ENCODE measurements at places on chromosomes 5 and 9.

DNA sequence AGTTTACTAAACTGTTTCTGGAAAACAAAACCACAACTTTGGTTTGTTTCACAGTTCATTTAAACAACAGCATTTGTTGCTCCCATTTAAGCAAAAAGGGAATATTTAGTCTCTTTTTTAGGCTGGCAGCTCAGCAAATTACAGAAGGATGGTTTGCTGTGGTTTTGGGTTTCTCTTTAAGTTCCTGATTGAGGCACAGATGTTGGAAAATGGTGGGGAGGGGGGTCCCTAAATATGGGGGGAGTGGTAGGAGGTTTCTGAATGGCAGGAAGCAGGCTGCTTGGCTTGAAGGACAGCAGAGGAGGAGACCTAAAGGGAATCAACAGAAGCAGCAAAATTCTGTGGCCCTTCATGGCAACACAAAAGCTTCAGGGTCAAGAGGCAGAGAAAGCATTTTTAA, 263.4 kb downstream of the ZSWIM6 start:
- DNase-seq, result no peak

GRCh38 chr5:73170522-73170921, 2.5 kb upstream of the TMEM174 start:
- no peak for DNase-seq

DNA sequence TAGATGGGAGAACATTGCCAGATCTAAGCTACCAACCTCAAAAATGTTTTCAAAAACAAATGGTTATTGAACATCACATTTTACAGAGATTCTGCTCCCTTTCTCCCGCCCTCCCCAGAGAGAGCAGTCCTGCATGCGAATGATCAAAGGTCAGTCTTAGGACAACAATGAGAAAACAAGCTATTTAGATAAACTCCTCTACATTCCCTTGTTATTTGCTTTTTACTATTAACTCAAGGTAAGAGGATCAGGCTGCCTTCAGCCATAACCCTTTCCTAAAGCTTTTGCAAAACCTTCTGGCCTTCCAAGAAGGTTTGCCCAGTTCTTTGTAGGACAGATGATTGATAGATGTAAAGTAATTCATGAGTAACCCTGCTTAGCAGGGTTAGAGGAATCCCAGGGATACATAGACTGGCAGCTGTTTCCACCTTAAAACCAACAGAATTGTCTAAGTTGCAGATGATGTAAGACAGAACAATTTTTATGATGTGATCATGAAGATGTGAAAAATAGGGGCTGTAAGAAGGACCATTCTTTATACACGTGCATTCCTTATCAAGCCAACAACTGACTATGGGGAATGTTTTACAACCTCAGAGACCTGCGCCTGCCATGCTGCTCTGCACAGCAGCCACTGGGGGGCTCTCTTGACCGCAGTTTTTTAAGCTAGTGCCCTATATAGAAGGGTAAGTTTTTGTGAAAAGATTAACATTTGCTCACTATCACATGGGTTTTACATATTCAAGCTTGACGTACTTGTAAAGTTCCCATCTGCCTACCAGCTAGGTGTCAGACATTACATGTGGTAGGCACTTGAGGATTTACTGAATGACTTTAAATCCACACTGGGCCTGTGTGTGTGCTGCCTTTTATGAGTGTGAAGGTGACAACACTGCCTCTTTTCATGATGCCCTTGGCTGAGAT, 2.3 kb upstream of the ZNF782 start:
- DNase-seq, result peak; percentile 68

GRCh38 chr5:56301069-56301468, 67.9 kb upstream of the ANKRD55 start:
- no peak for DNase-seq

DNA sequence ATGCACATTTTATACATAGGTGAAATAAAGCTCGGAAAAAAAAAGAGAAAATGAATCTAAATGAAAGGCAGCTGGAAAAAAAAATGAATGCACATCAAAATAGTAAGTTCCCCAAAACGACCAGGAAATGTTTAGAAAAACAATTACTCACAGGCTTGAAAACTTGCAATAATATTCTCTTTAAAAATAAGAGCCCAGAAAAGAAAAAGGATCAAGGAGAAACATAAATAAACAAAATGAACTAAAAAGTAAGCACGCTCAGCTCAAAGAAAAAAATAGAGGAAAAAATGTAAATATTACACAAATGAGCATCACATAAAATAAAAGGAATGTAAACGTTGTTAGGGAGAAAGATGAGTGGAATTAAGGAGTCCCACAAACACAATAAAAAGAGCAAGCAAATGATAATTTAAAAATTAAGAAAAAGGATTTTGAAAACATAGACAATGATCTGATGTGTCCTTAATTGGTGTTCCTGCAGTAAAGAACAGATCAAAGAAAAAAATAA, 54.2 kb downstream of the SLC27A6 start:
- DNase-seq, result no peak

DNA sequence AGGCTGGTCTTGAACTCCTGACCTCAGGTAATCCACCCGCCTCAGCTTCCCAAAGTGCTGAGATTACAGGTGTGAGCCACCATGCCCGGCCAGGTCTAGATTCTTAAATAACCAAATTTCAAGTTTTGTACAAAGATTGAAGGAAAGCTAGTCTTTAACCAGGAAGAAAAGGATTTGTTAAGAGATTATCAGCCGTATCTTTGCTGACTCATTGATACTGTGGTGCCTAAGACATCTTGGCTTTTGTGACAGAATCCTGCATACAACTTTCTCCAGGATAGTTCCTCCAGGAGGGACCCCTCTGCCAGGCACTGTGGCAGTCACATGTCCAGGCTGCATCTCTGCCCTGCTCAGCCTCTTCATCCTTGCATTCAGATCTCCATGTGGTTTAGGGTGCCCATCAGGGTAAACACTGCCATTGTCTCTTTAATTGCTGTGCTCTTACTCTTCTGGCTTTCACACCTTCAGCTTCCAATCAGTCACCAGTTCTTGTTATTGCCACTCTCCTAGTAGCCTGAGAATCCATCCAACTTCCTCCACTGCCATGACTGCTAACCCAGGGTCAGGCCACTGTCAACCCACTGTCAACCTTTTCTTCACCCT, 10.0 kb downstream of the MAP3K1 start:
- DNase-seq, result no peak

DNA sequence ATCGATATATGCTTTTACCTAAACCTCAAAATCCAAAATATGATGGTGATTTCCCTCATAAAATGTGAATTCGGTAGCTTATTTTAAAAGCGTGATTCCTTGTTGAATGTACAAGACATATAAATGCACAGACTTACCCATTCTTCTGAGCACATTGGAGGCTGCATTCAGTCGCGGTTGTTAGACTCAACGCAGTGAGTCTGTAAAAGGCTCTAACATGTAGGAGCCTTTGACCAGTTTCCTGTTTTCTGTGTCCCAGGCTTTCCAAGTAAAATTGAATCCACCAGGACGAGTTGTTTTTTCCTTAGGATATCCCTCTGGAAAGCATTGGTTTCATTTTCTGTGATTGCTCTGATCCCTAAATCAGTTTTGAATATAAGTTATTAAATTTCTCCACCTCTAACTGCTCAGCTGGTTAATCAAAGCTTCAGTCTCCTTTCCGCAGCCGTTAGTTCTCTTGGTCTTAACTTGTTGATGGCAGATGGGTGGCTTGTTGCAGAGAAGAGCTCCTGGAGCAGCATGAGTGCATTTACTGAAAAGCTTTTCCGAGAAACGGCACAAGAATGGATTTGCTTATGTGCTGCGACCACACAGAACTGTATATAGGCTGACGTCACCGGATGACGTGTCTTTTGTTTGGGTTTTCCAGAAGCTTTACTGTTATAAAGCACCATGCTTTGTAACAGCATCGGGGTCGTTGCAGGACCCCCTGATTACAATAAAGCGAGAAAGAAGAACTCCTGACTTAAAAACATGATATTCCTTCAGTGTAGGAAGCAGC, at the start of gene LRRTM2:
LRRTM2 (minus strand) TSS at position 565 of the 781 bp plus-strand sequence; CDS start at position 141, 424 bp downstream.
- DNase-seq, result no peak

- no peak for DNase-seq
Measured at GRCh38 chr9:99425124-99425523, 203.0 kb downstream of the SEC61B start.

DNA sequence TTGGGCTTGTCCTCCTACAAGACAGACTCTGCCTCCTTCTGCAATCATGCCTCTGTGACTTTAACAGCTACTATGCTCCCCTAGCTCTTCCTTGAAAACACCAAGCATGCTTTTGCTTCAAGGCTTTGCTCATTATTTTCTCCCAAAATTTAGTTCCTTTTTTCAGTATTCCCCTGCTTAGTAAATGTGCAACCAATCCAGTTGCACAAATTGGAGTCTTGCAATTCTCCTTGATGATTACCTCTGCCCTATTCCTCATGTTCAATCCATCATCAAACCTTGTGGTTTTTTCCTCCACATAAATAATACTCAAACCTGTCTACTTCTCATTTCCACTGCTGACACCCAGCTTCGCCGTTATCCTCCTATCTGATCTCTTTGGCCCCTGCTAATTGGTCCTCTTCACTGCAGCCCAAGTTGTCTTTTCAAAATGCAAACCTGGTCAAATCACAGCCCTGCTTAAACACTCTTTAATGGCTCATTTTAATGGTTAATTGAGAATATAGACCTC, 296.3 kb downstream of the CWC27 start:
- DNase-seq, result no peak

- no peak for DNase-seq
Measured at GRCh38 chr5:172800088-172800551, 29.1 kb upstream of the DUSP1 start.

DNA sequence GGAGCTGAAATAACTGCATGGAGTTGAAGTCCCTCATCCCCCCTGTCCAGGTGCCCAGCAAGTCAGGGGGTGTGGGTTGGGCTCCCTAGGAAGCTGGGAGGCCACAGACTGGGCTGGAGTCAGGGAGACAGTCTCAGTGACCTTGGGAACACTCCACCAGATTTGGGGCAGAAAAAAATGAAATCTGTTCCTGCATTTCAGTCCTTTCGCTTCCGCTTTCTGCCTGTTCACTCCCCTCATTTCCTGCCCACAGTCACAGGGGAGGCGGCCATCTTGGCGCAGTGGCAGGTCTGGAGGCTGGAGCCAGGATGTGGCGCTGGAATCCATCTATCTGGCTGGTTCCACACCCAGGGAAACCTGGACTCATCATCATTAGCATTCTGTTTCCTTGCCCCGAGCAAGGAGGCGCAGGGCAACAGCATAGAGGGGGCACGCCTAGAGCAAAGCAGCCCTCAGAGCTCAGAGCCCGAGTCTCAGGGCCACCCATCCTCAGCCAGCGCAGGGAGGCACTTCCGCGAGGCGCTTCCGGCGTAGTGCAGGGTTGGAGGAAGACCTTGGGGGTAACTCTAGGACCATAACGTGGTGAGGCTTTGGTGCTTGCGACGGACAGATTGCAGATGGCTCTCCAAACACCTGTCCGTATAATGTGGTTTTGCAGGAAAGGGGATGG, 86.2 kb upstream of the HSPA9 start:
- no peak for DNase-seq

DNA sequence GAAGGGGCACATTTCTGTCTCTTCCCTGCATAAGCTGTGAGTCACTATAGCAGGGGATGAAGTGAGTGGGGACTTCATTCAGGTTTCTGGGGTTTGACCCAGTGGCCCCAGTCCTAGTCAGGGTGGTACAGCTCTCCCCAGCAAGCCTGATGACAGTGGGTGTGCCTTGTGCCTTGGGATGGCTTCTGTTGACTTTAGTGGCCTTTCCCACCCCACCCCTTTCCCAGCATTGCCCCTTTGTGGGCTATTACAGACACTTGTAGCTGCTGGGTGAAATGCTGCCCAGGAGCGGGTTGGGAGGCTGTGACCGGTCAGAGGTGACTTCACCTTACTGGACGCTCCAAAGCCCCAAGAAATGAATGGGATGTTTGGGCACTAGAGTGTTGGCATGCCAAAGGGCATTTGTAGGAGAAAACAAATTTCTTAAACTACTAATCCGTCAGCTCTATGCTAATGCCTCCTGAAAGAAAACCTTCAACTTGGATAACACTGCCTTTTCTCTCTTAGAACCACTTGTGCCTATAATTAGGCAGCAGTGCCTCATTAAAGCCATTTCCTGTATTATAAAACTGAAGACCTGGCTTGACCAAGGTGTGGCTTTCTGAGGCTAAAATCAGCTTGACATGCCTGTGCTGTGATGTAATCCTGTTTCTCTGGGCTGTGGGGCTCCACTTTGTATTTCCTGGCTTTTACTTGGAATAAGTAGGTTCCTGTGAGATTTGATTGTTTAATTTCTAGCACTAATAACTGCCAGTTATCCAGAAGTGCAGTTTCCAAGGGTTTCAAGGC, 119.0 kb upstream of the SLC25A48 start:
- DNase-seq, result no peak

DNA sequence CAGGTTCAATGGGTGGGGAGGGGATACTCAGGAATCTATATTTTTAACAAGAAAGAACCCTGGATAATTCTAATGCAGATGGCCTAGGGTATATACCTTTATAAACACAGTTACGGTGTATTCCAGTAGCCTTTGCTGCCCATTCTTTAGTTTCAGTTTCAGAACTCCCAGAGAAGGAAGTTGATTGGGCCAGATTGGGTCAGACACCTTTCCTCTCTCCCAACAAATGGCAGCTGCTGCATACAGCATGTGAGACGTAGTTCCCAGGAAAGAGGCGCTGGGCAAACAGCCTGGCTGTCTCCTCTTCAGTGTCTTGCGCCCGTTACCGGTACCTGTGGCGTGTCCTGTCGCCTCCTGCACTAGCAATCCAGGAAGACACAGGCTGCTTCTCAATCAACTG, 20.4 kb downstream of the ACO1 start:
- no peak for DNase-seq

DNA sequence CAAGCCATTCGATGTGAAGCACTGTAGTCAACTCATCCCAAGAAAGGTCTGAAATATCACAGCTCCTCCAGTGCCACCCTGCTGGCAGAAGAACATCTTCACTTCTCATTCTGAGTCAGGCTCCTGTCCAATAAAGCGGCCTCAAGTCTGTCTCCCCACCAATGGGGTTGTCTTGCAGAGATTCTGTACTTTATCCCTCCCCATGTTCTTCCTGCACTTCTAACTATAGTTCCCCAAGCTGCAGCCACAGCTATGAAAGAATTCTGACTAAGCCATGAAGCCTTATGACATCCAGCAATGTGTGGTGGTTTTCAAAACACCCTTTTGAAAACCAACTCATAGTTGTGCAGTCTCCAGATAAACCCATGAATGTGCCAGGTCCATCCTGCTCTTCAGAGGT, 6.8 kb downstream of the MACROH2A1 start:
- peak; percentile 24 for DNase-seq

DNA sequence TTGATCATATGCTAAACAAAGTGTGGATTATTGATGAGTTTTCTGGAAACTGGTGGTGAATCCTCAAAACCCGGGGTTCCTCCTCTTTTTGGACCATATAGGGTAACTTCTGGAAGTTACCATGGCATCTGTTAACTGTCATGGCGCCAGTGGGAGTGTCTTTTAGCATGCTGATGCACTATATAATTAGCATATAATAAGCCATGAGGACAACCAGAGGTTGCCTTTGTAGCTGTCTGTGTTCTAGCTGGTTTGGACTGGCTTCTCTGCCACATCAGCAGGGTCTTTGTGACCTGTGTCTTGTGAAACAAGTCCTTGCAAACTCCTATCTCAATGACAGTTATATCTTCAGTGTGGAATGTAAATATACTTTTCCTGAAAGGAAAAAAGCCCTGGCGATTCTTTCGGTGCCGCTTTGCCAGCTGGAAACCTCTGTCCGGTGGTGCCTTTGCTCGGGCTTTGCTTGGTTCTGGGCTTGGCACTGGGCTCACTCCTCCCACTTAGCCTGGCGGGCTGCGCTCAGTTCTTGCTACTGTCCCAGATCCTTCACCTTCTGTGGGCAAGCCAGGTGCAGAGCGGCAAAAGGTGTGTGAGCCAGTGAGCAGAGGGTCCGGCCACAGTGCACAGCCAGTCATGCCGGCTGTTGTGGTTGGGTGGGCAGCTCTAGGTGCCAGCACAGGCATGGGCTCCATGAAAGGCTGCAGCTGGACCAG, 20.4 kb downstream of the NXNL2 start:
- DNase-seq, result no peak

Data from stimulated activated CD4-positive, alpha-beta T cell treated with anti-CD3 and anti-CD28 coated beads, Interleukin-1b, Interleukin-23, amount 100 ng/mL, for 48 hours (primary cell).